Putamen (tissue), 1 donor: ENCODE measurements at places on chromosomes 12 and 14.

GRCh38 chr12:106152334-106152733 is 13.6 kb upstream of the NUAK1 start:
- DNase-seq: no peak

DNA sequence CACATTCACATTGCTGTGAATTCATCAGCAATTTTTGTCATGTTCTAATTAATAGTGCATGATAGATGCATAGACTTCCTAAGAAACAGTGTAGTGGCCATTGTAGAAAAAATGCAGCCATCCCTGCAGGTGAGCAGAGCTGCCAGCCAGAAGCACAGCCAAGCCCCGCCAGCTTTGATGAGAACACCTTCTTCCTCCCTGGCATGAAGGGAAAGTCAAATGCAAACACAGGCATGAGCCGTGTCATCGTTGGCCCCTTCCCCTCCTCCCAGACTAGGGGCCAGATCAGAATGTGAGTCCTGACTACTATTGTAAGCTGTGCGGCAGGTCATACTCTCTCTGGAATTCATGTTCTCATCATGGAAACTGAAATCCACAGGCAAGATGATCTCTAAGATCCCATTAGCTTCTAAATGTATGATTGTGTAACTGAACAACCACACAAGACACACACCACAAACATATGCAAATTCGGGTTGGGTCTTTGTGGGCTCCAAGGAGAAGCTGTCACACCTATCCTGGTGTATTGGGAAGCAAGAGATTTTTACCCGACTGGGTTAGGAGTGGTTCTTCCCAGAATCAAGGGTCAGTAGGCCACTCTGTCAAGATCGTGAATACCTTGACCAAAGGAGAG is 2.8 kb upstream of the AQP2 start:
- DNase-seq: no peak

GRCh38 chr14:92585981-92586937 is 72.7 kb downstream of the RIN3 start:
- no peak for DNase-seq

- DNase-seq: no peak
Measured at GRCh38 chr12:57722716-57723629, 15.6 kb downstream of the AGAP2 start.

- no peak for DNase-seq
Measured at GRCh38 chr12:32140877-32141276, 34.2 kb downstream of the BICD1 start.

- DNase-seq: no peak
Measured at GRCh38 chr12:131570596-131570995, 140.3 kb upstream of the SFSWAP start.

DNA sequence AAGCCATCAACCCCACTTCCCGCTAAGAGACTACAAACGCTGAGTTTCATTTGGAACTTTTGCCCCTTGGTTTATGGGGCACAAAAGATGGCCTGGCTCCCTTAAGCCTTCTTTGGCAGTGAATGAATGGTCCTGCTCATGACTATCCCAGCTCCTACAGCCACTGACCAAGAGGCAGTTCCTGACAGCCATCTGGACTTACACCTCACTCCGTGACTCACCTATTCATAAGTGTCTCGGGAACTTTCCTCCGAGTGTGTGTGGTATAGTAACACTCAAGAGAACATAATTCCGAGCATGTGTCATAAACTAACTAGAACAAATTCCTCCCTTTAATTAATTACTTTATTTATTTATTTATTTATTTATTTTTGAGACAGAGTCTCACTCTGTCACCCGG is 51.9 kb upstream of the NUDT4 start:
- DNase-seq: no peak

DNA sequence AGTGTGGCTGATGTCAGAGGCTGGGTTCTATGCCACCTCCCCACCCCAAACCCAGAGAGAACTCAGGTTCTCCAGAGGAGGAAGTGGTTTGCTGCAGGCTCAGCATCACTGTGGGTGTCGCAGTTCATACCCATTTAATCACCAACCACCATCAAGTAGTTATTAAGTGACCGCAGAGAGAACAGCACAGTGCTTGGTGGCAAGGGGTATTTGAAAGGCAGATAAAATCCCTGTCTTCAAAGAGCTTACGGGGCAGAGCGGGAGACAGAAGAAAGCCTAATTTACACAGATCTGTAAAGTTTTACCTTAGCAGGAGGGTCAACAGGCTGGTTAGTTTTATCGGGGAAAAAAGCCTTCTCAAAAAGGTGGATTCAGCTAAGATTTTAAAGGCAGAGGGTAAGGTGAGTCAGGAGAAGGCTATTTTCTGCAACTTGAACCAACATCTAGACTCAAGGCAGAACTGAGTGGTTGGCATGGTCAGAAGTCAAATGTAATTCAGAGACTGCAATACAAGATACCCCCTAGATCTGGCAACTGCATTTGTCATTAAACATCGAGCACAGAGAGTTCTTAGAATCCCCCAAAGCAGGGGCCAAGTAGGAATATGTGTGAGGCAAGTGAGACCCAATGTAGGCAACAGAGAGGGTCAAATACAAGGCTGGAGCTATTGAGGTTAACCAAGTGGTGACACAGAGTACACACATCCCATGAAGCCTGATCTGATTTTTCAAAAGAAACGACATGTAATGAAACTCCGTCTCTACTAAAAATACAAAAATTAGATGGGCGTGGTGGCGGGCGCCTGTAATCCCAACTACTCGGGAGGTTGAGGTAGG is 13.2 kb downstream of the PXN start:
- no peak for DNase-seq

GRCh38 chr12:113939867-113940266 is 26.3 kb downstream of the RBM19 start:
- no peak for DNase-seq

- no peak for DNase-seq
Measured at GRCh38 chr12:107296681-107297089, 203.3 kb upstream of the CRY1 start.

GRCh38 chr12:32952681-32953080 is 56.1 kb upstream of the PKP2 start:
- no peak for DNase-seq

GRCh38 chr12:51000245-51000644 is 25.9 kb downstream of the SLC11A2 start:
- no peak for DNase-seq

DNA sequence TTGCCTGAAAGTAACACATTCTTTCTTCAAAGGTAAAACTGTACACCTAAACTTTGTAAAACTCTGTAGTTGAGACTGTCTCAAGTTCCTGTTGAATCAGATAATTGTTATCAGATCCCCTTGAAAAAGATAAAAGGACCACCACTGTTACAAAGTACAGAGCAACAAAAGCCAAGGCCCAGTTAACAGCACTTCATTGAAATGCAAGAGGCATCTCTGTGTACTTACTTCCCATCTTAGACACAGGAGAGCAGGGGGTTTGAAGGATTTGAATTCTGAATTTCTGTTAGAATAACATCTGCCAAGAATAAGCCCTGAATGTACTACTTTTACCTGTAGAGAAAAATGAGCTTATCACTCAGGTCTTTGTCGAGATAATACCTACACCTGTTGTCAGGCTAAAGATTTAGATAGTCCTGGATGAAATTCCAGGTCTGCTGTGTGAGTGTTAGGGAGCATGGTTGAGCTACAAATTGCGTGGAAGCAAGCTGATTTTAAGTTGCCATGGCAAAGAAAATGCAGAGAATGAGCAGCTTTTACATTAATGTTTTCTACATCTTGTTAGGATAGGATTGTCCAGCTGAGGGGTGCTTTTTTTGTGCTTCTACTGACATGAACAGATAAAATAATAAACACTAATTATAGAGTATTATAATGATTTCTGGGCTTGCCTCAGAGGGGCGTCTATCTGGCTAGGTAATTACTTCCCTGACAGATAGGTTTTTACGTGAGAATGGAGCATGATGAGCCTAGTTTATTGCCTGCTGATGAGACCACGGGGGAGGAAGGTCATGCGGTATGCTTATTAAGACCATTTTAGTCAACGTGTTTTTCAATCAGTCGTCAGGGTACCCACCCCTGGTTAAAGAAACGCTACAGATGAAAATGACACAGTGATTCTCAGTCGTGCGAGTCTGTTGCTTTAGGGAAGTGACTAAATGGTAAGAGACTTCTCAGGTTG is 309.2 kb downstream of the PAWR start:
- DNase-seq: no peak

- no peak for DNase-seq
Measured at GRCh38 chr14:30410986-30411385, 148.0 kb upstream of the G2E3 start.

- no peak for DNase-seq
Measured at GRCh38 chr14:50936016-50936340, 8.3 kb downstream of the PYGL start.

DNA sequence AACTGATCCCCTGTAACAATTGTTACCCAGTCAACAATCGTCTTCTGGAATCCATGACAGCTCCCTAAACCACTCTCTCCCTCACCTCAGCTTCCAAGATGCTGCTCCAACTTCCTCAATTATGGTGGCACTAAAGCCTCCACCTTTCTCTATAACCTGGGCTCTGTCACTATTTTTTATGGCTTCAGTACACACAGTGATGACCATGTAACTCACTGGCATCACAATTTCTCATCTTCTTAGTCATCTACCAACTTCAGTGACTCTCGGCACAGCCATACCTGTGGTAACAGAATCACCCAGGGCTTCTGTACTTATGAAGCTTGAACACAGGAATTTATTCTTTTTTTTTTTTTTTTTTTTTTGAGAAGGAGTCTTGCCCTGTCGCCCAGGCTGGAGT is 32.0 kb upstream of the NPAS3 start:
- no peak for DNase-seq

DNA sequence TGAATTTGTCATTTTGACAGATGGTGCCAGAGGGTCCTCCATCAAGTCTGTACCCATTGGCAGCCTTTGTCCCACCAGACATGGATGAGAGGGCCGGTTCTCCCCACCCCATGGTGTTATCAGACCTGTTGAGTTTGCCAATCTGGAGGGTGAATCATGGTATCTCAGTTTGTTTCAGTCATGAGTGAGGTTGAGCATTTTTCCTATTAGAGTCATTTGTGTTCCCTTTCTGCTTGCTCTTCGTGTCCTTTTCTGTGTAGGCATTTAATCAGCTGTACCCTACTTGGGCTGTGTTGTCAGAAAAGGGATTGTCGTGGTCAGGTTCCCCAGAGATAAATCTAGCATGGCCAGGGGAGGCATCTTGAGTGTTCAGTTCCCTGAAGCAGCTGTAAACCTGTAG is 30.5 kb downstream of the SLC24A4 start:
- no peak for DNase-seq

DNA sequence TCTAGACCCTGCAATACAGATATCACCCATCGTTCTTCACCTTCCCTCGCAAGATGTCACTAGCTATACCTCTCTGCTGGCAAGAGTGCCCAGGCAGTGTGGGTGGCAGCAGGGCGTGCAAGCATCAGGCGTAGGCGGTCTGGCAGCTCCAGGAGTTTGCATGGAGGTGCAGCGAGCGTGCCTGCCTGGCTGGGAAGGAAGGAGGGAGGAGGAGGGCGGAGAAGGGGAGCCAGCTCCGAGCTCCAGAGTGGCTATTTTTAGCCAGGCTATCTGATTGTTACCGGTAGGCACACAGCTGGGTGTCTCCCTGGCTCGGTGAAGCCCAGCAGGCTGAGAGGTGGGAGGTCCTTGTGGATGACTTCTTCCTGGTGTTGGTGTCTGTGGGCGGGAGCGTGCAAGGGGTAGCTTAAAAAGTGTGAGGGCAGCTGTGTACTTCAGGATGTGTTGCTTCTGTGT is 6.2 kb downstream of the FOXJ2 start:
- DNase-seq: peak; percentile 78

DNA sequence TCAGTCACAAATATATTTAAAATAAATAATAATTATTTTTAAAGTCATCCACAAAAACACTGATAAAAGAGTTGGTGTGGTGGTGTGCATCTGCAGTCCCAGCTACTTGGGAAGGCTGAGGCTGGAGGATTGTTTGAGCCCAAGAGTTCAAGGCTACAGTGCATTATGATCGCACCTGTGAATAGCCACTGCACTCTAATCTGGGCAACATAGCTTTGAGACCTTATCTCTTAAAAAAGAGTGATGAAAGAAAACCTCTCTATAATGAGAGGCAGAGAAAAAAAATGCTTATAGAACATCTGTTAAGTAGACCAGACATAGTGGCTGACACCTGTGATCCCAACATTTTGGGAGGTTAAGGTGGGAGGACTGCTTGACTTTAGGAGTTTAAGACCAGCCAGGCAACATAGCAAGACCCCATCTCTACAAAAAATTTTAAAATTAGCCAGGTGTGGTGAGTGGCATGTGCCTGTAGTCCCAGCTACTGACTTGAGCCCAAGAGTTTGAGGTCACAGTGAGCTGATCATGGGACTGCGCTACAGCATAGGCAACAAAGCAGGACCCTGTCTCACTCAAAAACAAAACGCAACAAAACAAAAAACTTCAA is 50.5 kb downstream of the RALGAPA1 start:
- DNase-seq: no peak

DNA sequence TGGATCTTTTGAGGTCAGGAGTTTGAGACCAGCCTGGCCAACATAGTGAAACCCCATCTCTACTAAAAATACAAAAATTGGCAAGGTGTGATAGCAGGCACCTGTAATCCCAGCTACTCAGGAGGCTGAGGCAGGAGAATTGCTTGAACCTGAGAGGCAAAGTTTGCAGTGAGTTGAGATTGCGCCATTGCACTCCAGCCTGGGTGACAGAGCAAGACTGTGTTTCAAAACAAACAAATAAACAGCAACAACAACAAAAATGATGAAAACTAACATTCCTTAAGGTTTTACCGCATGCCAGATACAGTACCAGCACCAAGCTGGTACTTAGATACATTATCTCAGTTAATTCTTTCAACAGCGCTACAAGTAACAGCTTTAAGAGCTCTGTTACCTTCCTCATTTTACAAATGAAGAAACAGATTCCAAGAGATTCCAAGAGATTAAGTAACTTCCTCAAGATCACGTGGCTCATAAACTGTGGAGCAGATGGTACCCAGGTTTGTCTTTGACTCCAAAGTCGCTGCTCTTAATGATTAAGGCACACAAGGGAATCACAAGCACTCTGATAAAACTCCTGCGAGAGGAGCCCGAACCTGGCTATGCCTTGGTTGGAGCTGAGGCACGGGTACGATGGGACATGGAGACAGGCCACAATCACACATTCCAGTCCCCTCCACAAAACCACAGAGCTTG is 17.7 kb upstream of the PLEK2 start:
- no peak for DNase-seq

GRCh38 chr12:76031081-76031413 is 529 bp downstream of the PHLDA1 start:
- DNase-seq: no peak

- no peak for DNase-seq
Measured at GRCh38 chr12:16300736-16301135, 23.3 kb upstream of the SLC15A5 start.

DNA sequence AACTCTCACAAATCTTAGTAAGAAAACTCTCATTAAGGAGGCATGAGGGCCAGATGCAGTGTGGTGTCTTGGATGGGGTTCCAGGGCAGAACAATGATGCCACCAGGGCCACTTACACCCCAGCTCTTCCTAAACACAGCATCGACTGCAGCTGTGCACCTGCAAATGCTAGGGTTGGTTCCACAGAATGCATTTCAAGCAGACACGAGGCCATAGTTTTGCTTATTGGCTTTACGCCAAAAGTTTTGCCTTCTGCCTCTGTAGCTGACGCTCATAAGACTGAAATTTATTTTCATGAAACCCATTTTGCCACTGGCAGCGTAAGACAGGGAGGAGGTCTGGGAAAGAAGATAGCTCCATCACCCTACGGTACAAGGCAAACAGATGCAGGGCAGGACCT is 179.0 kb downstream of the RIMBP2 start:
- no peak for DNase-seq
